NCI-H526 (cell line): ENCODE measurements at places on chromosomes 12 and 14.

DNA sequence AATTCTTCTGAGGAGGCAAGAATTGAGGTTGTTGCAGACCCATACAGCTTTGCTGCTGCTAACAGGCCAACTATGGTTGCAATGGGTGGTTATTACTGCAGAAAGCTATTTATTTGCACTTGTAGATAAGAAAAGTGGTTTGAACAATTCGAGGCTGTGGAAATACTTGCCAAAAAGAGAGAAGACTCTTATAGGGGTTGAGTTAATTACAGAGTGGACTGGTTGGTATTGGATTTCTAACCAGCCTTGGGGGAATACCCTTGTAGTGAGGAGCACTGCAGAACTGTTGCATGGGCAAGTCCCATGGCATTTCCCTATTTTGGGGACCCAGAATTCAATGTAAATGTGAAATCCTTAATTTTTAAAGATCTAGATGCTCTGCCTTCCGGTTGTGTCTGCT, 120.5 kb downstream of the KCNMB4 start:
- DNase-seq, result no peak

GRCh38 chr12:120847814-120848213, 56.3 kb downstream of the SPPL3 start:
- no peak for DNase-seq

DNA sequence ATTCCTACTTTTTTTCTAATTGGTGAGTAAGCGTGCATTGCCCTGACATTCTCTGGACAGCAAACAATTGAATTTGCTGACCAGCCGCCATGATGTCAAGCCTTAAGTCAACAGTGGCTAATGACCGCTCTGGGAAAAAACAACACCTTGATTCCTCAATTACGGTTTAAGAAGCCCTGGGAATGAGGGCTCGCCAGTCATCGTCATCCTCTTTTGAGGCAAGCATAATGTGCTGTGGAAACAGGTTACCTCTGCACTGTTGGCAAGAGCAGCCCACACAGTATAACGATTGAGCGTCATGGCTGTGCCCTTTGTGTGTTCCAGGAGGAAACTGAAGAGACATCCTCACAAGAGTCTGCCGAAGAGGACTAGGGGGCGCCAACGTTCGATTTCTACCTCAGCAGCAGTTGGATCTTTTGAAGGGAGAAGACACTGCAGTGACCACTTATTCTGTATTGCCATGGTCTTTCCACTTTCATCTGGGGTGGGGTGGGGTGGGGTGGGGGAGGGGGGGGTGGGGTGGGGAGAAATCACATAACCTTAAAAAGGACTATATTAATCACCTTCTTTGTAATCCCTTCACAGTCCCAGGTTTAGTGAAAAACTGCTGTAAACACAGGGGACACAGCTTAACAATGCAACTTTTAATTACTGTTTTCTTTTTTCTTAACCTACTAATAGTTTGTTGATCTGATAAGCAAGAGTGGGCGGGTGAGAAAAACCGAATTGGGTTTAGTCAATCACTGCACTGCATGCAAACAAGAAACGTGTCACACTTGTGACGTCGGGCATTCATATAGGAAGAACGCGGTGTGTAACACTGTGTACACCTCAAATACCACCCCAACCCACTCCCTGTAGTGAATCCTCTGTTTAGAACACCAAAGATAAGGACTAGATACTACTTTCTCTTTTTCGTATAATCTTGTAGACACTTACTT, 138.9 kb downstream of the HMGA2 start:
- DNase-seq, result no peak

DNA sequence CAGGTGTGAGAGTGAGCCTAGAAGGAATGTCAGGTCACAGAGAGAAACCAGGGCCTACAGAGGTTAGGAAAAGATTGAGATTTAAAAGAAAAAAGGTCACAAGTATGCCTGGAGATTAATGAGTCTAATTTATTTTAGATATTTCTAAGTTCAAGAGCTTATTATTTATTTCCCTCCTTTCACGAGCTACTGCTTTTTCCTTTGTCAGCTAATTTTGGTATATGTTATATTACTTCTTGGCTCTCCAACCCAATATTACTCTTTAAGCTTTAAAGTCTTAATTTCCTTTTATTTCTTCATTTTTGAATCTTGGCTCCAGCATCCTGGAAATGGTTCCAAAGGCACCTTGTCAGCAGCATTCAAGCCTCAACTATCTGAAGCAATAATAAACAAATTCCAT, 109.5 kb upstream of the MIS18BP1 start:
- no peak for DNase-seq

GRCh38 chr12:109744986-109745942, 31.6 kb downstream of the FAM222A start:
- DNase-seq, result no peak
